Fibroblast of upper back skin (primary cell): ENCODE measurements at places on chromosomes 3 and 15.

- no peak for DNase-seq
Measured at GRCh38 chr3:11989383-11990038, 14.7 kb upstream of the SYN2 start.

DNA sequence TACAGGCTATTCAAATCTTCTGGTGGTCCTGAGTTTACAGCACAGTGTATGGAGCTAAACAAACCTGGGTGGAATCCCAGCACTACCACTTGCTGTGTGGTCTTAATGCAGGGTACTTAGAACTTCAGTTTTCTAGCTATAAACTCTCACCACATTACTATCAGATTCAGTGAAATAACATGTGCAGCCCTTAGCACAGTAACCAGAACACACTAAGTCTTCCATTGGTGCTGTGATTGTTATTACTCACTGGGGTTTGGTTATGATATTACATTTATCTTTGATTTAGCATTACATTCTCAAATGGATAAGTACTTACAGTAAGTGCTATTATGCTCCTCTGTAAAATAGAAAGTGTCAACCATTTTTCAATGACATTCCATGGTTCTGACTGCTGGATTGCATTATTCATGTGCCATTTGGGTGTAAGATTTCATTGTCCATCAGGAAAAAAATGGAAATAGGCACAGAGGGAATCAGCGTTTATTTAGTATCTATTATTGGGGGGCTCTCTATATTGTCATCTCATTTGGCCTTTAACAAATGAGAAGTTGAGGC lies 81.9 kb downstream of the PDE8A start:
- no peak for DNase-seq

- DNase-seq = no peak
Measured at GRCh38 chr3:118227191-118227590, 807.5 kb downstream of the IGSF11 start.

DNA sequence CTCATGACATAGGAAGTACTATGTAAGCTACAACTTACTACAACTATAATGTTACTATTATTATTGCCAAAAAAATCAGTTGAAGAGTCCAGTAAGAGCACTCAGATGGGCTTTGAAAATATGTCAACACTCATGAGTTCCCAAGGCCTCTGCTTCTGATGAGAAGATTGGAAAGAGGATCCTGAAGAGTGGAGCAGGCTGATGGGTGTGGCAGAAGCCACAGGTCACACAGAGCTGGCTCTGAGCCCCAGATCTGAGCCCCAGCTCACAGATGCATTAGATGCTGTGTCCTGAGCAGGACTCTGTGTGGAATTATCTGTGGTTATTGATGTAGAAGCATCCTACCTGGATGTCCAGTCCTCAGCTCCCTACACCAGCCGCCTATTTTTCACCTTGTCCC lies 65.6 kb downstream of the SPSB4 start:
- no peak for DNase-seq

DNA sequence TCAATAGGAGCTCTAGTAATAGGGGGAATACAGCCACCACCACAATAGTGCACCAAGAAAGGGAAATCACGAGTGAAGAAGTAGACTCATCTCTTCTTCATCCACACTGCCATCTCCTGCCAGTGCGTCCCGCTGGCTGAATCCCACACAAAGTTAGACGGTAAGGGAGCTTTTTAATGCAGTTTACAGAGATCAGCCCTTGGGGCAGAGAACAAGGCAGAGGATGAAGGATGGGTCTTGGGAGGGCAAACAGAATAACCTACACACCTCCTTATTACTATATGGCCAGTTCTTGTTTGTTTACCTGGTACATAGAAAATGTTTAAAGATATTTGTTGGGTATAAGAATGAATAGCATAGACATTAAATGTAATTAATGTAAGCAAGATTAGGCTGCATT lies 11.0 kb upstream of the DPH6 start:
- no peak for DNase-seq

- DNase-seq = peak; percentile 42
Measured at GRCh38 chr15:71562251-71562650, 248.1 kb upstream of the NR2E3 start.
